Sigmoid colon (tissue), 7 donors: ENCODE measurements at places on chromosomes 2 and 18. TPM values are rescaled to one million over a fixed set of nuclear protein-coding genes. Genes with fewer than 3 reads are reported as not detected.

The PSTPIP2 gene
- 7.6 TPM for total RNA-seq

The RNF138 gene
- total RNA-seq, result 26.3 TPM

The GATA6 gene
- total RNA-seq, result 3.5 TPM

The MYL1 gene
- total RNA-seq, result not detected

DNA sequence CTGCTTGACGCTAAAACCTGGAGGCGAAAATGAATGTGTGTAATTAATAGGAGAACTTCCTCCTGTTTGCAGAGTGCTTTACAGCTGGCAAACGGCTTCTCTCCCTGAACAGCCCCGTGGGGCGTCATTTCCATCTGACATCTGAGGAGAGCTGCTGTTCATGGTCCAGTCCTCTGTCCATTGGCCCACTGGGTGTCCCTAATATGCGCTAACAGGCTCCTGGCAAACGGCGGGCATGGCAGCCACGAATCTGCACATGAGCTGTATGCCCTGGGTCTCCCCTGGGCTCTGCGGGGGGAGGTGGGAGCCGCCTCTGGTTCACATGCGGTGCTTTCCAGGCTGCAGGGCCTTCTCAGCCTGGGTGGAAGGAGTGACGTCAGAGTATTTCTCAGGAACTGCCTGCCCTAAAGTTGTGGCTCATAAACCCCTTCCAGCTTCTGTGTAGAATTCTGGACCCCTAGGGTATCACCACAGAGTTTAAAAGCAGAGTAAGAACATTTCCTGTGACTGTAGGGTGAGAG is 73.2 kb downstream of the LRRFIP1 start:
- H3K27me3 ChIP-seq, result no peaks in the 10 kb centered on the region
- no peaks in the 10 kb centered on the region for H3K4me1 ChIP-seq
- peak overlapping the region; percentile 99 for H3K27ac ChIP-seq

DNA sequence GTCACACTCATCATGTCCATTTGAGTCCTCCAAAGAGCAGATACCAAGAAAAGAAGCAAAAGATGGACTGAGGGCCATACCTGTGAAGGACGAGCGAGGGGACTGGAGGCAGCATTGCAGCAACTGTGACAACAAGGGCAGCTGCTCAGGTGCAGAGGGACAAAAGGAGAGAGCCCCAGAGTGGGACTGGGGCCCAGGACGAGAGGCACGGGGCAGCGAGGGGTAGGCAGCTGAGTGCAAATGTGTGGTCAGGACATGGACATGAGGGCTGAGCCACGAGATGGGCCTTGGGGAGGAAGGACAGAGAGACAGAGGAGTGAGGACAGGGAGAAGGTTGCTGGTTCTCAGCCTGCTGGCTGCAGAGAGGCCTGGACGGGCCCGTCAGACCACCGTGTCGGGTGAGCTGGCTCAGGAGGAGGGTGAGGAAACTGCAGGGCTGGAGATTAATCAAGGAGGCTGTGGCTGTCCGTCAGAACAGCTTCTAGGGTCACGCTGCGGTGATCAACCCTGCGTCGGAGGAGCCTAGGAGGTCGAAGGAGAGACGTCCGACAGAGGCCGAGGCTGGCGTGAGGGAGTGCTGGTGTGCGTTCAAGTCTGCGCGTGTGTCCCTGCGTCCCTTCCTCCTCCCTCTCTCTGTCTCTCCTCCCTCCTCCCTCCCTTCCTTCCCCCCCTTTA is 206.8 kb upstream of the HDAC4 start:
- H3K4me1 ChIP-seq, result no peaks in the 10 kb centered on the region
- H3K27ac ChIP-seq, result no peak overlapping the region
- no peaks in the 10 kb centered on the region for H3K36me3 ChIP-seq
- no peak overlapping the region for H3K4me3 ChIP-seq
- no peaks in the 10 kb centered on the region for H3K27me3 ChIP-seq

DNA sequence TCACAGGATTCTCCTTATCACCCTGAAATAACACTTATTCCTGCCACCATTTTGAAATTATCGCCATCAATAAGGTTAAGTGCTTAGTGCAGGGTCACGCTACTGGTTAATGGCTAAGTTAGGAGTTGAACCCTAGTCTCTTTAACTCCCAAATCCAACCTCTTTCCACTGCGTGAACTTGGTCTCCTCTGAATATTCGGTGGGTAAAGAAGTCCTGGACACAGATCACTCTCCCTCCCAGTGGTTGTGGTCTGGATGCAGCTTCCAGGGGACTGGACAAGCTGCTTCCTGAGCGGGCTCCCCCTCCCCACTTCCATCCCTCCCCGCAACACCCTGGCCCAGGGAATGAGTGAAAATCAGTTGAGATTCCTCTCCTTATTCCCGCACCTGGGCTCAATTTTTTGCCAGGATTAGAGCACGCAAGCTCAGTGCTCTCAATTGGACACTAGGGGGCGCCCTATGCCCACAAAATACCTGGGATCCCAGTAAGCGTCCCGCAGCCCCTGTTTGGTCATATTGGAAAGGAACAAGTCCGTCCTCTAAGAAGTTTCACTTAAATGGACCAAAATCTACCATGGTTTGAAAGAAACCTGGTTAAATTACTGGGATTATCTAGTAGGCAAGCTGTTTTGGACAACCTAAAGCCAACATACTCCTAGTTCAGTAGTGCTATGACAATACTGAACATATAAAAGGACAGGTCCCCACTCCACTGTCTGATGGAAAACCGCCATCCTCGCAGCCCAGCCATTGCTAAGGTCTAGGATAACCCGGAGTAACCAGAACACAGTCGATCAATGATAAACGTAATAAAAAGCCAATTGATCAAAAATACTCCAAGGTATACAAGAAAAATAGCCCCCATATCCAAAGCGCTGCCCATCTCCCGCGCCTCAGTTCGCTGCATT is 40.4 kb downstream of the DHRS9 start:
- H3K4me1 ChIP-seq, result no peaks in the 10 kb centered on the region
- no peaks in the 10 kb centered on the region for H3K36me3 ChIP-seq
- peak; percentile 76 for DNase-seq
- H3K27ac ChIP-seq, result no peak overlapping the region

- no peaks in the 10 kb centered on the region for H3K36me3 ChIP-seq
- H3K27me3 ChIP-seq, result no peaks in the 10 kb centered on the region
- H3K4me1 ChIP-seq, result peaks cover 32% of the 10 kb centered on the region
- DNase-seq, result no peak
- H3K27ac ChIP-seq, result peak overlapping the region; percentile 63
Measured at GRCh38 chr2:207848545-207848928, 78.8 kb upstream of the FZD5 start.

DNA sequence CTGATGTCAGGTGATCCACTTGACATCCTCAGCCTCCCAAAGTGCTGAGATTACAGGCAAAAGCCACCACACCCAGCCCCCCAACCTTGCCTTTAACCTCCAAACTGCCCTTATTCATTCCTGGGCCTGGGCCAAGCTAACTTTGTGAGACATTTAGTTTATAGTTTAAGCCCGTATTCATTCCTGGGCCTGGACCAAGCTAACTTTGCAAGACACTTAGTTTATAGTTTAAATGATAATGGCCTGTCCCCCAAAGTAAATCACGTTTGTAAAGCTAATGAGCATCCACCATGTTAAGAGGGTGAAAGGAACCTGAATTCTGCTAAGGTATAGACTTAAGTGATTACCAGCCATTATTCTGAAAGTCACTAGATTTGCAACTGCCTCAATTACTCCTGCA is 68.7 kb downstream of the NEURL3 start:
- no peak for DNase-seq
- H3K4me1 ChIP-seq, result no peaks in the 10 kb centered on the region
- H3K4me3 ChIP-seq, result no peak overlapping the region
- no peak overlapping the region for H3K27ac ChIP-seq
- H3K27me3 ChIP-seq, result no peaks in the 10 kb centered on the region

- H3K4me3 ChIP-seq, result no peak overlapping the region
- H3K27me3 ChIP-seq, result no peaks in the 10 kb centered on the region
- no peaks in the 10 kb centered on the region for H3K36me3 ChIP-seq
- no peak for DNase-seq
- H3K27ac ChIP-seq, result peak overlapping the region; percentile 57
Measured at GRCh38 chr2:23505984-23506380, 121.0 kb downstream of the KLHL29 start.

GRCh38 chr2:46257476-46257875 is 39.7 kb upstream of the EPAS1 start:
- no peak for DNase-seq
- H3K4me3 ChIP-seq, result no peak overlapping the region
- H3K36me3 ChIP-seq, result no peaks in the 10 kb centered on the region
- no peak overlapping the region for H3K27ac ChIP-seq

DNA sequence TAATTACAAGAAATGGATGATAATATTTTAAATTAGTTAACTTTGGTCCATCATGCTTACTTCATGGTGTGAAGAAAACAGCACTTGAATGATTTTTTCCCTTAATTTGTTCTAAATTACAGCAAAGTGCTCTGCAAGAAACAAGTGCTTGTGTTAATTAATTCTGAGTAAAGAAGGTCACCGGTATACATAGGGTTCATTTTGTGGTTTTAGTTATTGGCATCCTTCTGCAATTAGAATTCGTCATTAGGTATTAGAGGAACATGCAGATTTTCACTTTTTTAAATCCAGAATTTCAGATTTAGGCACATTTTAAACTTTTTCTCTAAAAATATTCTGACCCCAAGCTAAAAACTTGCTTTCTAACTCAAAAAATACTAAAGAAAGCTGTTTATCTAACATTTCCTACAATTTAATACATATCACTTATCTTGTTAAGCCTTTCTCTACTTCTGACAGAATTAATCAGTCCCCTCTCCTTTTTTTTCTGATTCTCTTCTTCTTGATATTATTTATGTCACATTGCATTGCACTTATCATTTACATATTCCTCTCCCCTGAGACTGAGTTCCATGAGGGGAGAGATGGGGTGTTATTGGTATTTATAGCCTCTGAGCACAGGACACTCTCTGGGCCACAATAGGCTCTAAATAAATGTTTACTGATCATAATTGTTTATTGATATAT is 129.2 kb downstream of the PLA2R1 start:
- no peak overlapping the region for H3K4me3 ChIP-seq
- no peak overlapping the region for H3K27ac ChIP-seq
- no peaks in the 10 kb centered on the region for H3K27me3 ChIP-seq
- H3K36me3 ChIP-seq, result no peaks in the 10 kb centered on the region

DNA sequence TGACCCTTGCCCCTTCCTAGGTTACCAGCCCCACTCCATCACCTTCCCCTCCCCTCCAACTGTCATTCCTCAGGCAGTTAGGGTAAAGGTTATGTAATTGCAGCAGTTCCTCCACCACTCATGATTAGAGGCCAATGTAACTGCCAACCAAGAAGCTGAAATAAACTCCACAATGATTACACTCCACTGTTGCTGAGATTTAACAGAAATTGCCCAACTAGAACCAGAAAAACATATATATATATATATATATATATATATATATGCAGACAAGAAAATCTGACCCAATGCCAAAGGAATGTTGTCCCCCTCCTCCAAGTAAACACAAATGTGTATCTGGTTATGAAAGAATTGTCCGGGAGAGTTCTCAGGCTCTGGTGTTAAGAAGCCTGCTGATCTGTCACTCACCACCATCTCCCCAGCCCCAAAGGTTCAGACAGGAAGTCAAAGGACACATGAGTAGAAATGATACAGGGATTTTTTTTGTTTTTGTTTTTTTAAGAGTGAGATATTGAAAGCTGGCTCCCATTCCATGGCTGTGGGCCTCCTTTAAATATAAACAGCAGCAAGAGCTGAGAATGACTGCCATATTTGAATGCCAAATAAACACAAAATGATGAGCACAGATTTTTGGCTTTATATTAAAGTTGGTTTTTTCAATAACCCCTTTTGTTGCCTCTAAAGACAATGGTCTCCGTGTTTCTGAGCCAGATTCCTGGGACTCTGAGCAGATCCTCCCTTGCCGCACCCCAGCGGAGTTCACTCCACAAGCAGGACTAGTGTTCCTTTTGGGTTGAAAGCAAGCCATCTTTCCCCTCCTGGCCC is 127.2 kb upstream of the MAPRE2 start:
- no peaks in the 10 kb centered on the region for H3K4me1 ChIP-seq
- H3K27me3 ChIP-seq, result no peaks in the 10 kb centered on the region
- no peak for DNase-seq
- no peaks in the 10 kb centered on the region for H3K36me3 ChIP-seq
- H3K27ac ChIP-seq, result no peak overlapping the region

- H3K4me3 ChIP-seq, result no peak overlapping the region
- H3K27me3 ChIP-seq, result no peaks in the 10 kb centered on the region
- H3K27ac ChIP-seq, result no peak overlapping the region
- DNase-seq, result no peak
Measured at GRCh38 chr2:195447323-195447975, 209.6 kb upstream of the SLC39A10 start.

DNA sequence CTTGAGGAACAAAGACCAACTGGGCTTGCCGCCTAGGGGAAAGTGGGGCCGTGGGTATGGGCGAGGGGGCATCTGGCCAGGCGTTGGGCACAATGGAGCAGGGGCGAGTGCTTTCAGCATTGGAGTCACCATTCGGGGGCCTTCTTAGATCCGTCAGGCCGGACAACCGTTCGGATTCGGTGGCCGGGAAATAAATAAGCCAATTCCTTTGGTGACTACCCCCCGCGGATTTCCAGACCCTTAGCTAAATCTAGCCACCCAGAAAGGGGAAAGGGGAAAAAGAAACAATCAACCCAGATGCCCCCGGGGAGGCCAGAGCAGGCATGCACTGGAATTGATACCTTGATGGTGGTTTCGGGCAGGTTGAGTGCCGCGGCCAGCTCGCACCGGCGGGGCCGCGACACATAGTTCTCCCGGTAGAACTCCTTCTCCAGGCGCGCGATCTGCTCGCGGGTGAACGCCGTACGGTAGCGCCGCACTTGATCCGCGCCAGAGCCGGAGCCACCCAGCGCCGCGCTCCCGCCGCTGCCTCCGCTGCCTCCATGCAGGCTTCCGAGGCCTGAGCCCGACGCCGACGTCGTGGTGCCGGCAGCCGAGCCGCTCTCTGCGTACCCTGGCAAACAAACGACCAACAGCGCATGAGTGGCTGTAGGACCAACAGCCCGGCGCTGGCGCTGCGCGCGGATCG is 1.8 kb downstream of the EVX2 start:
- DNase-seq, result no peak
- peaks cover 49% of the 10 kb centered on the region for H3K27me3 ChIP-seq
- H3K27ac ChIP-seq, result peak overlapping the region; percentile 94
- peaks cover 42% of the 10 kb centered on the region for H3K4me1 ChIP-seq
- no peaks in the 10 kb centered on the region for H3K36me3 ChIP-seq

GRCh38 chr2:235988271-235989015 is 179.7 kb downstream of the GBX2 start:
- H3K4me3 ChIP-seq, result no peak overlapping the region
- H3K36me3 ChIP-seq, result no peaks in the 10 kb centered on the region
- H3K27ac ChIP-seq, result no peak overlapping the region

DNA sequence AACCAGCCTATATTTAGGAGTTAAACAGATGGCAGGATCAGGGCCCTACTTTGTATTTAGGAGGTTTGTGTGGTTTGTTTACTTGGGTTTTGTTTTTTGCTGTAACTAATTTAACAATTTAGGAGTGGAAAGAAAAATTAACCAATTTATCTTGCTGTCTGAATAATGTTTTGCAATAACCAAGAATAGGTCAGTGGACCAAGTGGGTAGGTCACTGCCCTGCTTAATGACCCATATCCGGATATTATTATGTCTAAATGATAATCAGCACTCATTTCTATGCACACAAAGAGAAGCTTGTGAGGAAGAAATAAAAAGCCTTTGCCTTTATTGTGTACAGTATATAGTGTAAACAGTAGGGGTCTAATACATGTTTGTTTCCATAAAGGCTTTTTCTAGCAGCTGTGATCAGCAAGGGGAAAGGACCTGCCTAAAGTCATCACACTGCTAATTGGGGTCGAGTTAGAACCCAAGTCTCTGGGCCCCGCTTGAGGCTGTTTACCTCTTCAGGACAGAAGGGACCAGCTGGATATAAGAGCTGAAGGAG is 76.6 kb downstream of the TGOLN2 start:
- H3K36me3 ChIP-seq, result no peaks in the 10 kb centered on the region
- H3K4me1 ChIP-seq, result peaks cover 43% of the 10 kb centered on the region
- no peak for DNase-seq
- no peak overlapping the region for H3K27ac ChIP-seq
- no peaks in the 10 kb centered on the region for H3K27me3 ChIP-seq
